Skin of body (tissue), 3 donors: ENCODE measurements at places on chromosomes 16 and 17.

GRCh38 chr17:81084680-81085419 is 49.9 kb downstream of the BAIAP2 start:
- DNase-seq = no peak

DNA sequence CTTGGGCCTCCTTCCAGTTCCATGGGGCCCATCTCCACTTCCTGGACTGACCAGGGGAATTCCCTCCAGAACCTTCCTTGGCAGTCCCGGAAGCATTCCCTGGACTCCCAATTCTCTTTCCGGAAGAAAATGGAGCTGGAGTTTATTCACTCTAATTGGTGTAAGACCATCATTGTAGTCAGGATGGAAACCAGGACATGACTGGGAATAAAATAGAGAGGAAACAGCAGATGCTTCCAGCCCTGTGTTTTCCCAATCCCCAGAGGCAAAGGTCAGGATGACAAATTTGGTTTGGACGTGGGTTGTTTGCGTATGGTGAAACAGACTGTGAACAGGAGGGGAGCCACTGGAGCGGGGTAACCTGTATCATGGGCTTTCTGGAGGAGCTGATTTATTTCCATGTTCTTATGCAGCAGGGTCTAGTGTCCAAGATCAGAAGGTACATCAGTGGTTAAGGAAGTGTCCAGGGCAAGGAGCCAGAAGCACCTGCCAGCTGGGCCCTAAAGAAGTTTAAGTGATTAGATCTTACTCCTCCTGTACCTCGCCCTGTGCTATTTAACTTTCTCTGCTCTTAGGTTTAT is 8.5 kb upstream of the LONP2 start:
- DNase-seq = no peak

- no peak for DNase-seq
Measured at GRCh38 chr16:30980959-30981358, 4.0 kb upstream of the HSD3B7 start.

- DNase-seq = no peak
Measured at GRCh38 chr17:65190467-65191097, 53.4 kb downstream of the RGS9 start.

GRCh38 chr17:28550858-28551257 is 1.6 kb downstream of the UNC119 start:
- no peak for DNase-seq

DNA sequence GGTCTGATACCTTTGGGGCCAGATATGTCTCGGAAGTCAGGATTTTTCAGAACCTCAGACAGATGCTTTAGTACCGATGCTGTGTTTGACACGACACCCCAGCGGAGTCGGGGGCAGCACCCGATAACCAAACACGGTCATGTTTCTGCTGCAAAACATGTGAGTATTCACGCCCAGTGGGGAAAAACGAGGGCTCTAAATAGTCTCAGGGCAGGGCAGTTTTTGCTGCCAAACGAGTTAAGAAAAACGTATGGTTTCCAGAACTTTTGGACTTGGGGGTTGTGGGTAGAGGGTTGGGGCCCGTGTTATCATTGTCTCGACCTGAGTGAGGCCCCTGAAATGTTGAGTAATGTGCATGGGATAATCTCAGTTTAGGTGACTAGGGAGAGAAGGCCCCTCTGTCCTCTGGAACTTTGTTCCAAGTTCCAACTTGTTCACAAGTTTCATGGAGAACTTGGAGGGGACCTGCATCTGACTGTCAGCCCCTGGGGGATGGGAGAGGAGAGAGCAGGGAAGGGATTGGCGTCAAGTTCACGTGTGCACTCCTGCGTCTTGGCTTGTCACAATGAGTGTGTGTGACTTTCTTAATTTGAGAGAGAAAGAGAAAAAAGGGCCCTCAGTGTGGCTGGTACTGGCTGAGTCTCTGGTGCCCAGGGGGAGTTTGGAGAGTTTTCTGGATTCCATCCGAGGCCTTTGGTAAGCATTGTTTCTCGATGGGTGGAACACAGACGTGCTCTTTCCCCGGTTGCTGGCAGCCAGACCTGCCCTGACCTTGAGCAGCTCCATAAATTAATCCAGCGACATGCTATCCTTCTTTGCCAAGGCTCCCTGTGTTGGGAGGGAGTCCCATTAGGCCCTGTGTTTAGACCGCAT is 83.9 kb upstream of the CIBAR2 start:
- DNase-seq = peak; percentile 30

DNA sequence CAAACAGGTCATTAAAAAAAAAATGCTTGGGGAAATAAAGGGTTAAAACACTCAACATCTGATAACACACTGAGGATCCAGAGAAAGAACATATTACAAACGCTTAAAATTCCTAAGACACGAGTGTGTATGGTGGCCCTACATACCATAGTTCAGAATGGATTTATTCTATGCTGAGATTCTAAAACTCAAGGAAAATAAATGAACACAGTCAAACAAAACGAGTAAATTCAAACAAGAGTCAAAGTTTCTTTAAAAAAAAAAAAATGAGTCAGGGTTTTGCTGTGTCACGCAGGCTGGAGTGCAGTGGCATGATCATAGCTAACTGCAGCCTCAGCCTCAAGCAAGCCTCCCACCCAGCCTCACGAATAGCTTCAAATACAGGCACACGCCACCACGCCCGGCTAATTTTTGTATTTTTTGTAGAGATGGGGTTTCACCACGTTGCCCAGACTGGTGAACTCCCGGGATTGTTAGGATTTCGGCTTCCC is 17.4 kb downstream of the CRK start:
- no peak for DNase-seq

DNA sequence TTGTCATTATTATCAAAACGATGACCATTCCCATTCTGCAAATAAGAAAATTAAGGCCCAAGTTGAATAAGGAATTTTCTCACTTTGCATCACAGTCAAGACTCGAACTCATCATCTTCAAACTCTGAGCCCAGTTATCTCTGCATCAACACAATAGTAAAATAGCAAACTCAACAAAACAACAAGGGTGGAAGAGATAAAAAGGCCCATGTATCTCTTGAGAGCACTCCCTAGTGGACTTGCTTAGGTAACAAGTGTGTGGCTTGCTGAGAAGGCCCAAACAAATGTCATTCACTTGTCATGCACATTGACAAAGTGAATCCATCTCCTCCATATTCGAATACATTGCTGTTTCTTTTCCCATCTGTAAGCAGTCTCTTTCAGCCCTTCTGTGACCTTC is 412.0 kb upstream of the MAF start:
- no peak for DNase-seq
